ENCODE measurements at places on chromosomes 2 and 18.

- no peak for DNase-seq
Measured at GRCh38 chr2:10972683-10973433, 61.1 kb downstream of the KCNF1 start.

DNA sequence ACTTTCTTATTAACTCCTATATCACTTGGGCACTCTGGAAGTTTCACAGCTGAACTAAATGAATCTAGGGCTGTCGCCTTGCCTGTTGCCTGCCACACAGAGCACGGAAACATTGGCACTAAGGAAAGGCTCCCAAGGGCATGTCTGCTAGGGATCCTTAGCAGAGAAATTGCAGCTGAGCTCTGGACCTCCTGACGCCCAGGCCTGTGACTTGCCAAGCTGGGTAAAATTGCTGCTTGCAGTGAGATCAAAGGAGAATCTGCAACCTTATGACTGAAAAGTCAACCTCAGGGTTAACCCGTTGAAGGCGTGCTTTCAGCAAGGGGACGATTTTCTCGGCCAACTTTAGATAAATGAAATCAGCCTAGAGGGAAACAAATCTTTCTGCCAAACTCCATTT is 189.8 kb downstream of the NCK2 start:
- peak; percentile 58 for DNase-seq

DNA sequence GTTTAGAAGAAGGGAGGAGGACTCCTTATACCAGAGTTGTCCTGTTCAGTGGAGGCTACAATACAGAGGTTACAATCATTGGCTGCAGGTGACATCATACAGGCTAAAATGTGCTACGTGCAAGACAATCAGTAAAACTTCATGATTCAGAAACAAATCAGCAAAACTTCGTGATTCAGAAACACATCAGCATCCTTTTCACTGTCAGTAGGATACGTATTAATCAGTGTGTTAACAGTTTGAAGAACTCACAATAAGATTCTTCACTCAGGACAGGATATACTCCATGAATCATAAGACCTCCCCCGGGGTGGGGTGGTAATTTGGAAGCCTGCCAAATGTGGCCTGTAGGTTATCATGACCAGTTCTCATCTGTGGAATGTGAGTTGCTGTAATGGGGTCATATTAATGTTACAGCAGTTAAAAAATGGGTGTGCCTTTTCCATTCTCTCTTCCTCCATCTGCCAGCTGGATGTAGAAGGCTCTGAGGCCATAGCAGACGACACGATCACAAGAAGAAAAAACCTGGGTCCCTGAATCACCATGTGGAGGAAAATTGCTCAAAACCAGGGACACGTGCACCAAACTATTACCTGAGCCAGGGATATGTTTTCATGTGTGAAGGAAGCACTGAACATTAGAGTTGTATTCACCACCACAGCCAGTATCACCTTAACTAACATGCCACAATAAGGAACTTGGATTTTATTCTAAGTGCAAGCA is 134.8 kb upstream of the CREB1 start:
- peak; percentile 54 for DNase-seq

GRCh38 chr18:76435316-76435989 is 59.6 kb downstream of the ZNF516 start:
- no peak for DNase-seq

- DNase-seq, result no peak
Measured at GRCh38 chr2:44549099-44549471, 187.3 kb downstream of the CAMKMT start.

DNA sequence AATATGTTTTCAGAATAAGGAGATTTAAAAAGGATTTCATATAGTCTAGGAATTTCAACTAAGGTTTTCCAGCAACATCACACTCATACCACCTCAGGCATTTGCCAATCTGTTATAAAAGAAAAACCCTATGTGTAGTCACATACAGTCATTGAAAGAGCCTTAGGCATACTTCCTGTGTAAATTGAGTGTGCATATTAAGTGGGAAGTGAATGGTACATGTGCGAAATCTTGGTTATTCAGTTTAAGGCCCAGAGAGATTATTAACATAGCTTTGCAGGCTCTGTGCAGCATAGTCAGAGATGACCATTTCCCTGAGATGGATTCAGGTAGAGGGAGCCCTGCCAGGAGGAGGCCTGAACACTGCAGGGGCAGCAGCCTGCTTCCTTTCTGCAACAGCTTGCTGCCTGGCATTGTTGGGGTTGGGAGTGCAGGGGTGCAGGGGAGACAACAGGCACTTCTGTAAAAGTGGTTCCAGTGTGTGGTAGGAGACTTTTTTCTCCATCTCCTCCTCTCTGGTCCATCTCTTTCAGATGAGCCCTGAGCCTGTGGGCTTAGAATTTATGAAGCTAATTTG is 100.1 kb upstream of the OSR1 start:
- no peak for DNase-seq

DNA sequence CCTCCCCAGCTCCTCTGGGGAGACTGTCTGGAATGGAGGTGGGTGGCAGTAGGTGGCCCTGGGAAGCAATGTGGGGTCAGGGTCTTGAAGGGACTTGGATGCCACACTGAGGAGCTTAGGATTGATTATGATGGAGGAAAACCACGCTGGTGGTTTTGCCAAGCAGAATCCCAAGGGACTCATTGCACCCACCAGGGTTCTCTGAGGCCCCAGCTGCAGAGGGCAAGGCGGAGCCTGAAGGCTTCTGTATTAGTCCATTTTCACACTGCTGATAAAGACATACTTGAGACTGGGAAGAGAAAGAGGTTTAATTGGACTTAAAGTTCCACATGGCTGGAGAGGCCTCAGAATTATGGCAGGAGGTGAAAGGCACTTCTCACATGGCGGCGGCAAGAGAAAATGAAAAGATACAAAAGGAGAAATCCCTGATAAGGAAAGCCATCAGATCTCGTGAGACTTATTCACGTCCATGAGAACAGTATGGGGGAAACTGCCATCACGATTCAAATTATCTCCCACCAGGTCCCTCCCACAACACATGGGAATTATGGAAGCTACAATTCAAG is 87.2 kb upstream of the YWHAQ start:
- no peak for DNase-seq

- no peak for DNase-seq
Measured at GRCh38 chr2:12918835-12919445, 202.2 kb downstream of the TRIB2 start.

GRCh38 chr2:207819839-207820784 is 50.4 kb upstream of the FZD5 start:
- no peak for DNase-seq

DNA sequence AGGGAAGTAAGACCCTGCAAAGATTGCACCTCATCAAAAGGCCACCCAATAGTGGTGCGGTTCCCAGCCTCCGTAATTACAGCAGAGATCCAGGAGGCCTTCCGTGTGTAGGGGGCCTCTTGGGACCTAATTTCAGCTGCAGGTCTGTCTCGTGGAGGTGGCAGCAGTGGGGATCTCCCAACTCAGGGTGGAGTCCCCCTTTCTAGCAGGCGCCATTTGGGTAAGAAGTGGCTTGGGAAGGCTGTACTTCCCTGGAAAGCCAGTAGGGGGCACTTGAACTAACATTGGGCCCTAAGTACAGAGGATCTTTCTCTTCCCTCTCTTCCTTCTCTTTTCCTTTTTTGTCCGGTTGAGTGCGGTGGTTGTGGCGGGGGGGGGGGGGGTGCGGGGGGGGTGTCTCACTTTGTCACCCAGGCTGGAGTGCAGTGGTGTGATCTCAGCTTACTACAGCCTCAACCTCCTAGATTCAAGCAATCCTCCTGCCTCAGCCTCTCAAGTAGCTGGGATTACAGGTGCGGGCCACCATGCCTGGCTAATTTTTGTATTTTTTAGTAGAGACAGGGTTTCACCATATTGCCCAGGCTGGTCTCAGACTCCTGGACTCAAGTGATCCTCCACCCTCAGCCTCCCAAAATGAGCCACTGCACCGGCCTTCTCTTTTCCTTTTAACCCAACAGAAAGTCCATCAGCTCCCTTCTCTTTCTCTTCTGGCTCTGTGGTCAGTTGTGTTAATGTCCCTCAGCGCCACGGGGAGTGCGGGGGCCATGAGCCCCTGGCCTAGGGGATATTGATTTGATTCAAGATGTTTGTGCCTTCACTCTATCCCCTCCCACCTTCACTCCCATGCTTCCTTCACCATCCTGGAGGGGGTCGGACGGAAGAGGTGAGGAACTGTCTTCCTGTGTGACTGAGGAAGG is 32.0 kb downstream of the CENPO start:
- DNase-seq, result peak; percentile 40

- DNase-seq, result no peak
Measured at GRCh38 chr18:9474108-9474982, 968 bp upstream of the RALBP1 start.

- peak; percentile 95 for DNase-seq
Measured at GRCh38 chr18:63161761-63162195, 157.8 kb downstream of the BCL2 start.

GRCh38 chr2:145366341-145366740 is 846.4 kb upstream of the ZEB2 start:
- DNase-seq, result no peak

DNA sequence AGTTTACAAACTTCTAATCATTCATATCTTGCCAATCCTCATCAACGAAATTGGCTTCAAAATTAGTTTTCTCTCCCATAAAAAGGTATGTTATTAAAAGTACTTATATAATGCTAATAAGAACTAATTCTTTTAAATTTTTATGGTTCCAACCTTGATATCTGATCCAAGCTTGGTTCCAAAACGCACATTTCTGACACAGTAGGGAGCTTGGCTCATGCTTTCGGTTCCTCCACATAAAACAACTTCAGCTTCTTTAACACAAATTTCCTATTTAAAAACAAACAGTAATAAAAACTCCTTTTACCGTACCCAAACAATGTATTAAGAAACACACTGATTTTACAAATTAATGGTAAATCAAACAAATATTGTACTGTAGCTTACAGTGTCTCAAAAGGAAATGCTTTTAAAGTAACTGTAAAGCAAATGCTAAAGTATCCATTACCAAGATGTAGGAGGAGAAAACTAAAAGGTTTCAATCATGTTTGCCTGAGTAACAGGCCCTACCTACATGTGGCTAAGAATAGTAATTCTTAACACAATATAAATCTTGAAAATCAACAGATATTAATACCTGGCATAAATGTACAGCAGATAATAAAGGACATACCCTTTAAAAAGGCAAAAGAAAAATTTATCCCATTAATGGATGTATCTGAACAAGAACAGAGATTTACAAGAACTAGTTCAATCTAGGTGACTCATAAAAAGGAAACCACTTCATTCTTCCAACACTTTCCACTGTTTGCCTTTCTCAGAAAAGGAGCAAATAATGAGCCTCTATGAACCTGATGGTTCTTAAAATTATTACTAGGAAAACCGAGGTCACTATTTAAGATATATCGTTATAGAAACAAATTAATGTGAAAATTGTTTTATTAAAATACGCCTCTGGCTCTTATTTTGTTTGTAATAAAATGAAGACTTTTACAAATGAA is 17.5 kb downstream of the ACAA2 start:
- no peak for DNase-seq

DNA sequence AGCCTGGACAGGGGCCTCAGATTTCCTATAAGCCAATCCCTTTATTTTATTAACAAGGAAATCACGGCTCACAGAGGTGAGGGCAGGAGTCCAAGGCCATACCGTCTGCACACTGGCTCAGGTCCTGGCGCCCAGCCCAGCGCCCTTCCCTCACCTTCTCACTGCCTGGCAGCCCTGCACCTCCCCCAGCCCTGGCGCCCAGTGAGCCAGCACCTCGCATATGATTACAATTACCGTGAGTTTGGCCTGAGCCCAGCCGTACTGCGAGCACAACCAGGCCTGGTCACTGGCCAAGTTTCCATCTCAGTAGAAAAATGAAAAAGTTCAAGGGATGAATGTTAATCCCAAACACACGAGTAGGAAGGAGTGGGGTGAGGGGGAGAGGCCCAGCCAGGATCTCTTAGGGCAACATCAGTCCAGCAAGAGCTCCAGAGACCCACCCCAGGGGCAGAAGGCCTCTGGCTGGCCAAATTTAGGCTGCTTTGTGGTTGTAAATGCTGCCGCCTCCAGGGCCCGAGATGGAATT is 68.4 kb downstream of the MCFD2 start:
- no peak for DNase-seq

GRCh38 chr2:117825437-117825836 is 10.9 kb downstream of the DDX18 start:
- DNase-seq, result no peak

- DNase-seq, result no peak
Measured at GRCh38 chr18:22302144-22302543, 115.6 kb downstream of the CTAGE1 start.

DNA sequence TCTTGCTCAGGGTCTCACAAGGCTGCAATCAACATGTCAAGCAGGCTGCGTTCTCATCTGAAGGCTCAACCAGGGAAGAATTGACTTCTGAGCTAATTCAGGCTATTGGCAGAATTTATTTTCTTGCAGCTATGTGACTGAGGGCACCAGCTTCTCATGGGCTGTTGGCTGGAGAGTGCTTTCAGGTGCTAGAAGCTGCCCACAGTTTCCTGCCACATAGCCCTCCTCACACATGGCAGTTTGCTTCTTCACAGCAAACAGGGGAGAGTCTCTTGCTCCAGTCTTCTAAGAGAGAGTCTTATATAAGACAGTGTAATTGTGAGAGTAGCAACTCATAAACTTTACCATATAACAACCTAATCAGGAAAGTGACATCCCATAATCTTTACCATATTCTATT is 37.5 kb upstream of the INO80C start:
- DNase-seq, result no peak

DNA sequence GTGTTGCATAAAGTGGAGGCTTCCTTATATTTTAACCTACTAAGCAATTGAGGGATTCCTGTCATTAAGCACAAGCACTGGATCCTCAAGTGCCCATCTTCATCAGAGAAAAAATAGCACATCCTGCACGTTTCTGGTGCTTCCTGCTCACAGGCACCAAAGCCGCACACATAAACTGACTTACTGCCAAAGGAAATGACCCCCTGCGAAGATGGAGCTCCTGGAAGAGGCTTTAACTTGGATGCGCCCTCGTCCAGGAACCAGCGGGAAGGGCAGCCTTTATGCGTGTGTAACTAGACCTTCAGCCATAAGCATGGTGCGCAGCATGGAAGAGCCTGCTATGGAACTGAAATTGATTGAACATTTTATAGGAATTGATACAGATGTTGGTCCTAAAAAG is 188.7 kb downstream of the FTCDNL1 start:
- DNase-seq, result no peak

GRCh38 chr2:9164112-9164608 is 42.5 kb upstream of the ASAP2 start:
- DNase-seq, result no peak

- DNase-seq, result no peak
Measured at GRCh38 chr18:44783371-44783770, 102.7 kb downstream of the SETBP1 start.
